ENCODE measurements at places on chromosomes 2 and 18. TPM values are rescaled to one million over a fixed set of nuclear protein-coding genes. Genes with fewer than 3 reads are reported as not detected.
A peak's percentile ranks its signal among the peaks of the same experiment; 100 is the strongest.

Gene INPP5D
- total RNA-seq, result 1.2 TPM

Gene DUSP11
- 23.5 TPM for total RNA-seq

Gene NMS
- total RNA-seq, result not detected

GRCh38 chr18:69785466-69785865 lies 162.2 kb downstream of the CD226 start:
- DNase-seq, result no peak

DNA sequence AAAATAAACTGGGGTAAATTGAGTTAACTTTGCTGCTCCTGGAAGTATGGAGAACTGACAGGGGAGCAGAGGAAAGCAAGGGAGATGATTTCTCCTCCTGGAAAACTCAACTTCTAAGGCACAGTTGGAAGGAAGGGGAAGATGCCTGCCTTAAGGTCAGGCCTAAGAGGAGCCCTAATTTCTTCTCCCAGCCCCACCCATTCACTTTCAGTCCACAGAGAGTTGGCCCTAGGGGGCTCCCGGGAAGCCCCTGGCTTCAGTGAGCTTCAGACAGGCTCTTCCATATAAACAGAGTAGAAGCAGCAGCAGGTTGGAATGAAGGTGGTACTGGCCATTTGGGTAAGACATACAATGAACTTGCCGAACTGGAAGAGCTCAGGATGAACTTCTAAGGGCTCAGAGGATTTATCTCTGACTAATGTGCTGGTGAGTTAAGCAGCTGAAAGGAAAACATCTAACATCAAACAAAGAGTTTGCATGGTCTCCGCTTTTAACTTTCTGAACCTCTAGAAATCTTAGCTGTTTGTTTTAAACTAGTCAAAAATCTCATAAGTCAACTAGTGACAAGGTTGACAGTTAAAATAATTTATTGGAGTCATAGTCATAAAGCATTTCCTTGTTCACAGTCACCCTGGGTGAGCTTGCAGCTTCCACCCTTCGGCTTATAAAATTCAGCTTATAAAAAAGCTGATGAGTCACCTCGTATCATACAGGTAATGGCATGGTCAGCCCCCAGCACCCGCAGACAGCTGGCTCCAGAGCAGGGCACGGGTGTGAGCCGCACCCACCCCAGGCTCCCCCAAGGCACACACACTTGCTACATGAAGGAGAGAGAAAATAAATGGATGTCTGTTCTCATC lies 9.8 kb downstream of the MALL start:
- peak; percentile 89 for DNase-seq

Data from renal cortical epithelial cell (primary cell).